Stimulated activated CD4-positive, alpha-beta T cell treated with anti-CD3 and anti-CD28 coated beads, Interleukin-12 subunit alpha, Interleukin-12 subunit beta, amount 100 ng/mL, for 48 hours (primary cell): ENCODE measurements at places on chromosomes 3 and 15.

DNA sequence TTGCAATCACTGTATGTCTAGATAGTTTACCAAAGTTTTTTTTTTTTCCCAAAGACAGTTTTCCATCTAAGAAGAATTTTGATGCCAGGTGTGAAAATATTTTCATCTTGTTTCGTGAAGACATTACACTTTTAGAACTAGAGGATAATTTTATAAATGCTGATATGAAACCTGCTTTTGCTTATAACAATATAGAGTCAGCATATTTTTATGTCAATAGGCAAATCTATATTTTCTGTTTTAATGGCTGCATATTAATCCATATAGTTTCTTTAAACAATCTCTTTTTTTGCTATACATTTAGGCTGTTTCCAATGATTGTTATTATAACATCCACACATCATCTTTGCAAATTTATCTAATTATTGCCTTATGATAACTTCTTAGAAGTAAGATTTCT, 12.6 kb upstream of the INSYN1 start:
- no peak for DNase-seq

DNA sequence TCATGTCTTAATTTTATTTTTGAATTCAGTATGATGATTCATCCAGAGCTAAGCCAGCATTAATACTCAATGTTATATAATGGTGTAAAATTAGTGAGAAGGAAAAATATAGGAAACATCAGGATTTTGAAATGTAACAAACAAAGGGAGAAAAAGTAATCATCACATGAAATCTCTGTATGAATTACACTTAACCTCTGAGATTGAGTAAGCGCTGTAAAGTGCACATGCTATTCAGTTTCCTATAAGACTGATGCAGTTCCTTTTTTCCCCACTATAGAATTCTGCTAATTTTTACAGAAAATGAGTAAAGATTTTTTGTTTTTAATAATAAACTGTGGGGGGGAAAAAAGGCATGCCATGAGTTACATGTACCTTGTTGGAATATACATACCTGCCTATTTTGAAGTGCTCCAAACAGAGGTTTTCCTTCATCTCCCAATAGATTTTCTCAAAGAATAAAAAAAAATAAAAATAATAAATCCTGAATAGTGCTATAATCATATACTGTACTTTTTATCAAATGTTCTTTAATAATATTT, 64.0 kb upstream of the TTBK2 start:
- no peak for DNase-seq

DNA sequence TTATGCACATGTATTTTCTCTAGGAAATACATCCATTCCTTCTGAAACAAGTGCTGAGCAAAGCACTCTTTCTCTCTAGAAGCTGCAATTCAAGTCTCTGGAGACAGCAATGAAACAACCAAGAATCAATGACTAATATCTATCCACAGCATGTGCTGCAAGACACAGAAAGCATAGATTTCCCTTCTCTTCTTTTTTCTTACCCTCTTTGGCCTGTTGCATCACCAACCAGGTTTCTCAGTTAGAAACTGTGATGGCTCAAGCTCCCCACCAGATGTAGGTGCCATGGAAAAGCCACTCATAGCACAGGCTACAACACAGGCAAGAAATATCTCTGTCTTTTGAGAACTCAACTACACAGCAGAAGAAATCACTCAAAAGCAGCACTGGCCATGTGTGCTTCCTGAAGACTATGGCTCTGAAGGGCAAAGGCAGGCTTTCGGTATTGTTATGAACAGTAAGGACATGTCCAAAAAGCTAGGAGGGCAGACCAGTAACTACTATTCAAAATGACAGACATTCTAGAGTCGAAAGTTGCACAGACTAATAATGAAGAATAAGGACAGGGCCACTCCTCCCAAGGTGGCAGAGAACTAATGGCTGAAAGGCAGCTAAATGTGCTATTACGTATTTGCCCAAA, 15.5 kb downstream of the ZDHHC3 start:
- no peak for DNase-seq

- no peak for DNase-seq
These were observed 174.0 kb downstream of the SUCNR1 start for GRCh38 chr3:152047465-152047864.

- DNase-seq, result no peak
These were observed 53.5 kb downstream of the BFSP2 start for GRCh38 chr3:133453383-133453782.

- DNase-seq, result no peak
These were observed 127.5 kb downstream of the PLD1 start for GRCh38 chr3:171682743-171683142.

DNA sequence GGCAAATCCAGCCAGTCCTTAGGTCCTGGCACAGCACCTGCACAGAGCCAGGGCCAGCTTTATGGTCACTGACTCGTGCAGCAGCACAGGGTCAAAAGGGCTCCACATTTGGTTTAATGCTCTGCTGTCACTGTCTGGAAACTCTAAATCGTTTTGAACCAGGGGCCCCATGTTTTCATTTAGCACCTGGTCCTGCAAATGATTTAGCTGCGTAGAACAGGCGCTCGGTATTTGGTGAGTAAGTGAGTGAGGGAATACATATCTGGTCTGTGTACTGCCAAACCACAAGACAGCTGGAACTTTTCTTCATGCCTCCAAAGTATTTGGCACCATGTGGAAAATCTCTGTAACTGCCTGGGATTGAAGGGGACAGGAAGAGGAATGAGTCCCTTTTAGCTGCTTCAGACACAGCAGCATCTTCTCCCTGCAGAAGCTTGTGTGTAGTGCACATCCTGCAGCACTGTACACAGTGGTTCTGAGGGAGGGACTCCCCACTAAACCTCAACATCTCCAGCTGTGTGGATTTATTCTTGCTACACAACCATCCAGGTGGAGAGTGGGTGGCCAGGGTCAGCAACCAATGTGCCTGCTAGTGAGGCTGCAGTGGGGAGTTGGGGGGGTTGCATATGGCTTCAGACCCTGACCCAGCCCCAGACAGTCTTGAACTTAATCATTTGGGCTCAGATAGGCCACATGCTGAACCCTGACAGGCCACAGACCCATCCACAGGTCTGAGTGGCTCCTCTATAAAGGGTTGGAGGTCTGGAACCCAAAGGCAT, 1.1 kb downstream of the SH2D7 start:
- no peak for DNase-seq

DNA sequence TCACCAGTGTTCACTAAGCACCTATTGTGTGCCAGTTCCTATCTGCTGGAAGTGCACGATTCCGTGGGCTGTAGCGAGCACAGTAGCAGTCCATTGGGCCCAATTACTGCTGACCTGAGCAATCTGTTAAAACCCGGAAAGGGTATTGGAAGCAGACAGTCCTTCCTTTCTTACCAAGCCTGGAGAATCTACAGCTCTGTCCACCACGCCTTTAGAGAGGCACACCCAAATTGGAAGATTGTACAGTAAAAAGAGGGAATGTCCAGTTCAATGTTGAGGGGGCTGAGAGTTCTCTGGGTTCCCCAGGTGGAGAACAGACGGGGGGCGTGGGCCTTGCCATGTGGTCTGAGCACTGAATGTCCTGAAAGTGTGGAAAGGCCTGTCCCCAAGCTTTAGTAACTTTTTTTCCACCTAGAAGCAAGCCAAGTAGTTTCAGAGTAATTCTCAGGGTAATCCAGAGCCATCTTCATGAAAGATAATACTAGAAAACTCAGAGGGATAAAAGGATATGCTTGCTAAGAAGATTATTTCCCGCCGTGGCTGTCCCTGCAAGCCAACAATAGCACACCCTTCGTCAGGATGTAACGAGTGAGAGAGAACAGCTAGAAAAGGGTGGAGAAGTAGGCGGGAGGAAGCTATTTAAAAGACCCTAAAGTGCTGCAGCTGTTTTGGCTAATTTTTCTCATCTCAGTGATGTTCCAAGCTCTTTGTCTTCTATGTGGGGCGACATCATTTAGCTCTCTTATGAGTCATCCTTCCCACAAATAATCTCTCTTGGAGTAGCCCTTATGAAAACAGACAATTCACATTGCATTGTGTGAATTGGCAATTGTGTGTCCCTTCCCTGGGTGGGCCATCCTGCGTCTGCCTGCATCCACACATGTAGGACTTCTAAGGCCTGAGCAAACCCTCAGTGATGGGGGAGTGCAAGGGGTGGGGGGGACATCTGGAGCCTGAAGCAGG, 181.0 kb downstream of the ATG7 start:
- no peak for DNase-seq

- DNase-seq, result no peak
These were observed 8.3 kb upstream of the CLEC3B start for GRCh38 chr3:45017821-45018220.

GRCh38 chr15:66411190-66411589, 24.5 kb downstream of the MAP2K1 start:
- no peak for DNase-seq

GRCh38 chr3:59482684-59483083, 432.9 kb upstream of the CFAP20DC start:
- DNase-seq, result no peak

DNA sequence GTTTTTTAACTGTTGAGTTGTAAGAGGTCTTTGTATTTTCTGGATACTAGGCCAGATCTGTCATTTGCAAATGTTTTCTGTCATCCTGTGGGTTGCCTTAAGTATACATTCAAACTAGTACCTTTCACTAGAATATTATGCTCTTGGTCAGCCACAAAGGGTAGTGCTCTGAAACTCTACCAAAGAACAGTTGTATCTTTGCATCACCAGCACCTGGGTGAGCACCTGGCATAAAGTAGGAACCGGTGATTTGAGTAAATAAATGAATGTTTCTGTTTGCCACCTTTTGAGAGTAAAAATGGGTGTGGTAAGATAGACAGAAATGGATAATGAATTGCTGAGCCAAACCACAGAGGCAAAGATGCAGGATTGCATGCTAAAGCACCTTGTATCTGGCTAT, 98.7 kb downstream of the SLCO3A1 start:
- no peak for DNase-seq

- DNase-seq, result no peak
These were observed 77.7 kb downstream of the SYNPR start for GRCh38 chr3:63355809-63356208.

GRCh38 chr3:153221748-153222162, 59.7 kb downstream of the RAP2B start:
- peak; percentile 36 for DNase-seq

- no peak for DNase-seq
These were observed 47.5 kb upstream of the GBE1 start for GRCh38 chr3:81808900-81809299.

- DNase-seq, result no peak
These were observed 42.0 kb upstream of the SEC61A1 start for GRCh38 chr3:128009952-128010846.

DNA sequence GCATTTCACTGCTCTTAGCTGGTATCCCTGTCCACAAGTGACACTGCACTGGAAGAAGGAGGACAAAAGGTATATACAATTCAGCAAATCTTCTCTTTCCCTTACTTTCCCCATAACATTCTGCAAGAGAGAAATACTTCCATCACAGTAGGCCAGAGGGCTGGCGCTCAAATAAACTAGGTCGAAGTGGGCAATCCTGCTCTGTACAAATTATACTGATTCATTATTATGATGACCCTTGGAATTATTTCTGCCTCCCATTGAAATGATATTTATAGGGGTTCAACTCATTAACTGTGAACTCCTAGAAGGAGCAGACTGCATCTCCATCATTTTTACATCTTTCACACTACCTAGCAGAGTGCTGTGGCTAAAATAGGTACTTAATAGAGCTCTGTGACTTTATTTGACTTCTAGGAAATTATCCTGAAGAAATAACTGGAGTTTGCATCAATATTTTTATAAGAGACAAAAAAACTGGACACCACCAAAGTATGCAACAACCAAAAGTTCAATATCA, 80.7 kb downstream of the ADAMTS9 start:
- no peak for DNase-seq
